H9 (cell line): ENCODE measurements at places on chromosomes 4 and X. TPM values are rescaled to one million over a fixed set of nuclear protein-coding genes. Genes with fewer than 3 reads are reported as not detected.

The IL2 gene
- not detected in 2 replicates for total RNA-seq

The NDST4 gene
- not detected in 2 replicates for total RNA-seq

The FGF2 gene
- 95.2 and 99.0 TPM in 2 replicates for total RNA-seq

The STATH gene
- not detected in 2 replicates for total RNA-seq

The MFSD8 gene
- total RNA-seq, result 24.0 and 24.8 TPM in 2 replicates

The HSD17B13 gene
- total RNA-seq, result not detected in 2 replicates

The MAGED4 gene
- total RNA-seq, result 74.5 and 79.1 TPM in 2 replicates

The SMIM10L2A gene
- total RNA-seq, result 18.1 and 18.3 TPM in 2 replicates

The CYLC1 gene
- total RNA-seq, result not detected in 2 replicates
